ENCODE measurements at places on chromosomes 13 and 19. TPM values are rescaled to one million over a fixed set of nuclear protein-coding genes. Genes with fewer than 3 reads are reported as not detected.

The CGB3 gene
- not detected for total RNA-seq

The NR2C2AP gene
- 6.6 TPM for total RNA-seq

DNA sequence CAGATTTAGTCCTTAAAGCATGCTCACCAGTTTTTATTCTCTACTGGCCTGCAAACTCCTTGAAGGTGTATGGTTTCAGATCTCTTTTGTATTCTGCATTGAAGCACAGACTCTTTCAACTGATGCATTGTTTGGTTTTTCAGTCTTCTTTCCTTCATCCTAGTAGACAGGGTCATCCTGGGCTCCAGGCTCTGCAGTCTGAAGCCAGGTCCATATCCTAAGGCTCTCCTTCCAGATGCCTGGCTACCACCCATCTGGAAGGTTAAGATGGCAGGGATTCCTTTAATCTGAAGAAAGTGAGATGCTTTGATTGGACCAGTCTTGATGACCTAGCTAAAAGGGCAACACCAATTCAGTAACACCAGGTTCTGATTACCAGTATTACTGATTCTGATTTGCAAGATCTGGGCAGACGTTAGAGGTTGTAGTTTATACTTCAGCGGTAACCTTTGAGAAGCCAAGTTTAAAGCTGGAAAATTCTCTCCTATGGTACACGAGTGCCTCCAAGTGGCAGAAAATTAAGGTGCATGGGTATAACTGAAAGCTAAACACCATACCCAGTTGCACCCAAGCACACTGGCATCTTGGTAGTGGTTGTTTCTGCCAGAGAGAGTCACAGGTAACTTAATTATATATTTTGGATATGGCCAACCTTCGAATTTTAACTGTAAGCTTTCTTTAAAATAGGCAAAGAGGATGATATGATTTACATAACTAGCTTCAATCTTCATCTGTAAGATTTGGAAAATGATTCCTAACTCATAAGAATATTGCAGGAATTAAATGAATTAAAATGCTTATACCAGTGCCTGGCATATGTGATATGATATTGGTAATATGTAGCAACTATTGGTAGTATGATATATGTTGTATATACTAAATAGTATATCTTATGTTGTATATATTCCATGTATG is 1651.9 kb upstream of the MIR17HG start:
- peak; percentile 49 for DNase-seq

DNA sequence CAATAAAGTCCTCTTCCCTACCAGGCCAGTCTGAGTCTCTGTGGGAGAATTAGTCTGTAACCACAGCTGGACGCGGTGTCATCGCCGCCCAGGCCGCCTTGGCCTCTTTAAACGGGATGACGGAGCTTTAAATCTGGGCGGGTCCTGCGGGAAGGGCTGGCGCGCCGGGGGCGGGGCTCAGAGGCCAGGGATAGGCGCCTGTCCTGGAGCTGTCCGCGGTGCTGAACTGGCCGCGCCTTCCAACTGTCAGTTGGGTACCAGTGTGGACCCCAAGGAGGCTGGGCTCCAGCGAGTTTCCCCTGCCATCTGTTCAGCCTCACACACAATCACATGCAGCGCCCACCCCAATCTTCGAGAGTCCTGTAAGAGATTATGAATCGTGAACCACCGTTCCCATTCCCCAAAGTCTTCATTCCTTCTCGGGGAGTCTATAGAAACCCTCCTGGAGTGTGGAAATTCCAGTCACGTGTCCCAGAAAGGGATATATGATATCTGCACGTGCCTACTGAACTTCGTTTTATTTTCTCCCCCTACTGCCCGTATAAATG is 11.5 kb downstream of the APLP1 start:
- peak; percentile 91 for DNase-seq

All from thyroid gland (tissue), 4 donors.